ENCODE measurements at places on chromosomes 7 and 10.

GRCh38 chr10:124181656-124182055 lies 88.3 kb upstream of the CHST15 start:
- DNase-seq, result no peak

GRCh38 chr7:6530626-6531491 lies 20.4 kb downstream of the GRID2IP start:
- DNase-seq, result no peak

GRCh38 chr7:36563706-36564327 lies 160.5 kb downstream of the AOAH start:
- DNase-seq, result no peak

GRCh38 chr7:26664735-26665416 lies 199.5 kb downstream of the SKAP2 start:
- DNase-seq, result no peak

DNA sequence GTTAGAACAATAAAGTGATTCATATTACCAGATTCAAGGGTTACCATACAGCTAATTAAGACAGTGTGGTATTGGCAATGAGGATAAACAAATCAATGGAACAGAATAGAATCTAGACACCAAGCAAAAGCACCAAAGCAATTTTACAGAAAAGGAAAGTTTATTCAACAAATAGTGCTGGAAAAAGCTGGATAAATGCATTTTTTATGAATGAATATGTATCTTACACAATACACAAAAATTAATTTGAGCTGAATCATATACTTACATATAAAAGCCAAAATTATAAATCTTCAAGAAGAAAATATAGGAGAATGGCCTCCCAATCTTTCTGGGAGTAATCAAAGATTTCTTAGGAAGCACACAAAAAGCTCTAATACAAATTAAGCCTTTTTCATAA lies 220.4 kb upstream of the PTN start:
- no peak for DNase-seq

GRCh38 chr10:11249808-11250195 lies 232.1 kb downstream of the CELF2 start:
- DNase-seq, result no peak

DNA sequence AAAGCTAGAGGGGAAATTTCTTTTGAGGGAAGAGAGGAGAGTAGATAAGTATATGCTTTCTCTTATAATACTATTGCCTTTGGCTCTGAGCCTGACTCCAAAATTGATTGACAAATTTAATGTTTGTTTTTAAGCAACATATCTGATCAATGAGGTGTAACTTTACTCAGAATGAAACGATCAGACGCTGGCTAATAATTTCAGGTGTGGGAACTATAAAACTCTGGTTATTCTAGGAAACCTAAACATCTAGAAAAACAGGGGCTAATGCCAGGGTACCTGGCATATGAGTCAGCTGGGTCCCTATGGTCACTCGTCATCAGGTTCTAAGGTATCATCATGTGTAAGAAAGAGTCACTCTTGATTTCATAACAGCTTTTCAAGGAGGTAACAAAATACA lies 139.7 kb downstream of the ATE1 start:
- DNase-seq, result no peak

DNA sequence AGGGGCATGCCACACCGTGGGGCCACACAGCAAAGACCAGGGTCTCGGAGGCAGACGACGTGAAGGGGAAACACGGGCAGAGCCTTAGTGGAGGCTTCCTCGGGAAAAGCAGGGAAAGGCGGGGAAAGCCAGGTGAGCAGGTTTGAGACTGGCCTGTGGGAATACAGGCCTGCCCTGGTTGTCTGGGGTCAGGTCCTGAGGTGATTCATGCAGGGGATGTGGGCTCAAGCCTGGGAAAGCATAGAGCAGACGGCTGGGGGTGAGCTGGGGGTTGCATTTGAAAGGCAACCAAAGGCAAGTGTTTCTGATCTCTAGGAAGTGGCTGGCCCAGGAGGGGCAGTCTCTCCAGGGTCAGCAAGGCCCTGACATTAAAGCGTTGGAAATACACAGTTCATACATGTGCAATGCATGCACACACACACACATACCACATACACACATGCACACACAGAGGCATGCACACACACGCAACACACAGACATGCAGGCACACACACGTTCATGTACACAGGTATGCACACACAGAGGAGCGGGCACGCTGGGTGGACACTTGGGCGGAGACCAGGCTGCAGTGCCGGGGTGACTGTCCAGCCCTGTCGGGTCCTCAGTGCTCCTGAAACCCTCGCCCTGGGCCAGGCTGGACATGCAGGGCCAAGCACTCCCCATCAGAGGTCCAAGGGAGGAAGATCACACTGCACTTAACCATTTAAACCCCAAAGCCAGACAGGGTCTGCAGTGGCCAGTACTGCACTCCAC lies 51.8 kb downstream of the DPYSL4 start:
- DNase-seq, result no peak

DNA sequence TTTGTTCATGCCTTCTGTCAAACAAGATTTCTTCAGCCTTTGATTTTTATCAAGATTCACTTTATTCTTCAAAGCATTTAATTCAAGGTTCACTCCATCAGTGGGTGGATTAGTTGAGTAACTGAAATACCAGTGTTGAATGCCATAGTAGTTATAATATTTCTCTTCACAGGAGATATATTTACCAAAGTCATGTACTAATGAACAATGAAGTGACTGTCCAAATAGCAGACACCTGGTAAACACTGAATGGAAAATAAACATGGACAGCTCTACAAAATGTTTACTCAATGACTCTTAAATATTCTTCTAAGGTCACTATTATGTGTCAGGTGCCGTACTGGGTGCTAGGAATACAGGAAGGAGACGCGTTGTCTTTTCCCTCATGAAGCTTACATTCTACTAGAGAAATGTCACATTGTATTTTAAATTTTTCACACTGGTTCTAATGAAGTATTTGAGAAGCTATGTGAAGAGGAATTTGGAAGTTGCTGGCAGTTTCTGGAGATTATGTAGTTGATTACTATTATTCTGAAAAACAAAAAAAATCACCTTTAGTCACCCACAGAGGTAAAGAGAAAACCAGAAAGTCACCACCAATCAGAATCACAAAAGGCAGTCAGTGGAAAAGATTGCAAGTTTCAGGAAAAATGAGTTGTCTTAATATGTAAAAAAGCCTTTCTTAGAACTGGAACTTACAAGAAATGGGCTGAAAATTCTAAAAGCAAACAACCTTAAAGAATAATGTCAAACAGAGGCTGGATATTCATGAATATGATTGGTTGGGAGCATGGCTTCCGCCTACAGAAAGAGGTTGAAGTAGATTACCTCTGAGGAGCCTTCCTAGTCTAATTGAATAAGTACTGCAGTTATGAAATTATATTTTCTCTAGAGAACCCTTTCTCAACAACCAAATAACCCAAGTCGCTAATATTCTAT lies 84.5 kb downstream of the RTKN2 start:
- DNase-seq, result no peak

DNA sequence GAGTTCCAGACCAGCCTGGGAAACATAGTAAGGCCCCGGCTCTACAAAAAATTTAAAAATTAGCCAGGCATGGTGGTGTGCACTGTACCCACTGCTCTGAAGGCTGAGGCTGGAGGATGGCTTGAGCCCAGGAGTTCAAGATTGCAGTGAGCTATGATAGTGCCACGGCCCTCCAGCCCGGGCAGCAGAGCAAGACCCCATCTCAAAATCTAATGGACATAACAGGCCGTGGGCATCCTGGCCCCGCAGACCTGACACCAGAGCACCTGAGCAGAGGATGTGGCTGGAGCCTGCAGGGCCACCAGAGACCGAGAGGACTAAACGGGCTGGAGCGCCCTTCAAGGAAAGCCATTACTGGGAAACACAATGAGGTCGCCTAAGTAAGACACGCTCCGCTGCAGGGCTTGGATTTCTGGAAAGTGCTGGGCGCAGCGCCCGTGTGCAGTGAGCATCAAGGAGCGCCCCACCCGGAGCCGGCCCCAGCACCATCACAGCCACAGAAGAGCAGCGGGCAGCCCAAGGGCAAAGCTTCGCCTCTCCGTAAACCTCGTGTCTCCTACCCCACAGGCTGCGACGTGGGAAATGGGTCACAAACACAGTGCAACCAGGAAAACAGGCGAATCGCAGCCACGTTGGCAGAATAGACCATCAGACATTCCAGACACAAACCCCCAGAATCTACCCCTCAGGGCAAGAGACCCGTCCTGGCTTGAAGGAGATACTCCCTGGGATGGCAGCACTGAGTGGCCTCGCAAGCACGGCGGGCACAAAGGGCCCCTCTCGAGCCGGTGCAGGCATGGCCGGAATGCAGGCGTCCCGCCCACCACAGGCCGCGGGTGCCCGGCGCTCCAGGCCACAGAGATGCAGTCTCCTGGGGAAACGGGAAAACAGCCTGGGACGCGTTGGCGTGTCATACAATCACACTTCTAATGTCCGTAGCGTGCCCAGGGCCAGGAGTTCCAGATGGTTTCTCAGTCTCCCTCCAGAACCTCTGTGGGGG lies 4.9 kb downstream of the RADIL start:
- no peak for DNase-seq

- no peak for DNase-seq
Observed at GRCh38 chr7:79786187-79786586, 332.7 kb upstream of the MAGI2 start.

GRCh38 chr7:12139416-12139815 lies 71.7 kb upstream of the TMEM106B start:
- DNase-seq, result no peak

DNA sequence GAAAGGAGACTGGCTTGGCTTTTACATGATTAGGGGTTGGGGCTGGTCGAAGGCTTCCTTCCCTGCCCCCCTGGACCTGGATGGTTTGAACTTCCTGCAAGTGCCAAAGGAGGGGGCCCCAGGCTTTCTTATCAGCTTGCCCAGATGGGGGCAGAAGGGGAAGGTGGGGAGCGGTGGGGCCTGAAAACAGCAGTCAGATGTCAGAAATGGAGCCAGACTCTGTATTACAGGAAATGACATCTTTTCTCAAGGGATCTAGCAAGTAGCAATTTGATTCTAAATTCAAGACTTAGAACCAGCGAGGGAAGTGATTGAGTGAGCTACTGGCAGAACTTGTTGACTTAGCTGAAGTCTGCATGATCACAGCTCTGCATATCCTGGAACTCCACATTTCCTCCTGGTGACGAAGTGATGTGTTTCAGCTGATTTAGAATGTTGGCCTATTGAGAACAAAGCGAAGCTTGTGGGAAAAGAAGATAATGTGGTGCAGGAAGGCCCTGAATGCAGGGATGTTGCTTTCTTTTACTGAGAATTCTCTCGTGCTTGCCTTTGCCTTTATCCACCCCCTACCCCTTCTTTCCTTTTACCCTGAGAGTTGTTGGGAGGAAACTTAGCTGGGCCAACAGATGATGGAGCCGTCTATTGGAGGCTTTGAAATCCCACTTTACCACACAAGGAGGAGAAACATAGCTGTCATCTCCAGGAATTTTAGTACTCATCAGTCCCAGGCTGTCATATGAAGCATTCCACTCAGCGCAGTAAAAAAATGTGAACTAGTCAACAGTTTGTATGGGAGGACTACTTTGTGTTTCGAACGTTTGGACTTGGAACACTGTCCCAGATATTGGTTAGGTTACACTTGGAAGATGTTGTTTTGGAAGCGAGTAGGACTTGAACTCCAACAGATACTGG lies 43.2 kb downstream of the CCNY start:
- peak; percentile 69 for DNase-seq

- no peak for DNase-seq
Observed at GRCh38 chr10:34761453-34761852, 53.6 kb downstream of the PARD3 start.

DNA sequence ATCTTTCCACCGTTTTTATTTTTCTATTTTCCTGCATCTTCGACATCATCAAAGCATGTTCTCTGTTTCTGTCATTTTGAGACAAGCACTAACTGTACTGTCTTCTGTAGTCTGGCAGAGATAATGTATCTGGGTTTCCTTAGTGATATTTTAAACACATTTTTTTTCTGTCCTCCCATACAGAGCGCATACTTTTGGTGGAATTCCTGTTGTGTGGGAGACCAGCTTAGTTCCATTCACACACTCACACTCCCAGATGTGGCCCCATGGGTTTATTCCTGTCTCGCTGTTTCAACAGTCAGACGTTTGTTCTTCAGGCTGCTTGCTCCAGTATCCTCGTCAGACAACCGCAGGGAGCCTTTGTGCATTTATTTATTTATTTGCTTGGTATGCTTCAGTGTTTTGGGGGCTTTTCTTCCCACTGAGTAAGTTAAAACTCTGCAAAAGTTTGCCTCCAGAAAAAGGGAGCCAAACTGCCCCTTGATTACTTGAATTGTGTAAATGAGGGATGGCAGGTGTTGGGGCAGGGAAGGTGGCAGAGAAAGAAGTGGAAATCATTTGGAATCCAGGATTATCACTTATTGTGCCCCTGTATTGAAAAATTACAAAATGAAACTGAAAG lies 456.8 kb upstream of the KLF6 start:
- DNase-seq, result peak; percentile 5

- DNase-seq, result peak; percentile 74
Observed at GRCh38 chr10:102133373-102134195, 744 bp downstream of the PPRC1 start.

- DNase-seq, result no peak
Observed at GRCh38 chr10:75395066-75395931, 6.3 kb downstream of the ZNF503 start.

- DNase-seq, result no peak
Observed at GRCh38 chr7:116762971-116763370, 91.0 kb downstream of the MET start.

DNA sequence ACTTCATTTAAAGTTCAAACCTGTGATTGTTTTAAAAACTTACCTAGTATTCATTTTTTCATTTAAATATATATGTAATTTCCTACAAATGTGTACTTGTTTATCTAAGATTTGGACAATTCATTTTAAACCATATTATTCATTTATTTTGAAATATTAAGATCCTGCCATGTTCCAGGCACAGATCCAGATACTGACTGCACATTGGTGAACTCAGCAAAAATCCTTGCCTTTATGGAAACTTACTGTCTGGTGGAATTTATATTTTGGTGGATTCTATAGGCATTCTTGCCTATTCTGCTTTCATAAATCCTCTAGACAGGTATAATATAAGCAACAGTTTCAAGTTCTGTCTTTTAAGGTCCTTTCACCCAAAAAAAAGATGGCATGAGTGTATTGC lies 48.3 kb upstream of the RPA3 start:
- no peak for DNase-seq

GRCh38 chr10:58691528-58691927 lies 178.9 kb downstream of the BICC1 start:
- DNase-seq, result no peak

GRCh38 chr10:122525788-122526187 lies 34.8 kb upstream of the DMBT1 start:
- DNase-seq, result no peak

DNA sequence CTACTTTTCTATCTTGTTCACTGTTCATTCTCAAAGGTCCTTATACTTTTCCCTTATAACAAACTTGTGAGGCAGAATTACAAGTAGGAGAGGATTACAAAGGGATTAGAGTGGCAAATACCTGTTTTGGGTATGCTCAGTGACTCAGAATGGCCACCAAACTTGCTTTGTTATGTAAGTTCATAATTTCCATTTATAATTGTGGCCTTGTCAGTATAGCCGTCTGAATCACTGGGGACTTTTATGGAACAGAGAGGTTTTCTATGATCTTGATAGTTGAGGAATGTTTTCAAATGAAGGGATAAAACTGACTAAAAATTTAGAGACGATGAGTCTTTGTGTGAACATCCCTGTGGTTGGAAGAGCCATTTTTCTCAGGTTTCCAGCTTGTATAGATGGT lies 116.2 kb downstream of the SND1 start:
- DNase-seq, result no peak

Data from globus pallidus (tissue), 1 donor.